ENCODE measurements at places on chromosomes 7 and 10.

DNA sequence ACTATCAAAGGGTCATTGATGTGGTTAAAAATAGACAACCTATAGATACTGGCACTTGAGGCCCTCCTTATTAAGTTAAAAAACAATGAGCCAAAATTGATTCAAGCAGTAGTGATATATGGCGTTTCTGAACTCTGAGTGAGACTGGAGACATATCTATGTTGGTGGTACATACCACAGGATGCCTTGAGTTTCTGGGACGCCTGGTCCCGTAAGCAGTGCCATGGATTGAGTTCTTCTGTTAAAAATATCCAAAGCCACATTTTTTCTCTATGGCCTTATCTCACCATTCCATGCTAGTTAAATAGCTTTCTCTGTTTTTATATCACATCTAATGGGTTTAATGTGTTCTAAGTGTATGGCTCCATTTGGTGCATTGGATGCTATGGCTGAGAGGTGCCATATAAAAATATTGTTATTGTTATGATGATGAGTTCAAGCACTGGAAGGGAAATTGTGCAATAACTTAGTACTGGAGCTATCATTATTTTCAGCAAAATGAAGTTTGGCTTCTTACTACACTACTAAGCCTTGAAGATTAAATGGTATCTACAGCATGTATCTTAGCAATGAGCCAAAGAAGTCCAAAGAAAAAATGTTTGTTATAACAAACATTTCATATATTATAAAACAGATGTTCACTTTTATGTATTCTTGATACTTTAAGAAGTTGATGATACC, 713.9 kb downstream of the SUGCT start:
- DNase-seq: no peak

- DNase-seq: no peak
Measured at GRCh38 chr10:55631071-55631654, 729.9 kb downstream of the ZWINT start.

- DNase-seq: no peak
Measured at GRCh38 chr7:112162142-112162766, 43.9 kb downstream of the DOCK4 start.

DNA sequence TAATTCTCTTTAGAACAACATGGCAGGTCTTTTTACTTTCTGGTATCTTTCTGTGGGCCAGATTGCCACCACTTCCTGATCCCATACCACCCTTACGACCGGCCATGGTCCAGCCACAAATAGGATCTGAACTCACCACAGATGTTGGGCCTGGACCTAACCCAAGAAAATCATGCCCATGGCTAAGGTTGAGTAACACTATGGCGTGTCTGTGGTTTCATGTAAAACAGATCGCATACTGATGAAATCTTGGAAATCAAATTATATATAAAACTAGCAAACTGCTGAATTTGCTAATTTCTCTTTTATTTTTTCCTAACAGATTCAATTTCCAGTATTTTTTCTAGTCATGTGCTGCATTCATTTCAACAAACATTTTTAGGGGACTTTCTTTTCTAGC, 77.2 kb downstream of the CH25H start:
- DNase-seq: no peak

DNA sequence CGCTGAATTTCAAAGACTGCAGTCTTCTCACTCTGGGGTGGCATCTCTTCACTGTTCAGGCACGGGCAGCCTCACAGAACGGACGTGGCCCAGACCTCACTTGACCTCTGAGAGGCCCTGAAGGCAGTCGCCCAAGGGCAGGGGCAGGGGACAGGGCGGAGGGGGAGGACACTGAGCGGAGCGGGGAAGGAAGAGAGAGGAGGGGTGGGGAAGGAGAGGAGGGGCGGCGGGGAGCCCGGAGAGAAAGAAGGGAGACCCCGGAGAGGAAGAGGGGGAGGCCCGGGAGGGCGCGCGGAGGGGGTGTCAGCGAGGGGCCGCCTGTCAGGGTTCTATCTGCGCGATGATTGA, 58.7 kb upstream of the COMTD1 start:
- no peak for DNase-seq

DNA sequence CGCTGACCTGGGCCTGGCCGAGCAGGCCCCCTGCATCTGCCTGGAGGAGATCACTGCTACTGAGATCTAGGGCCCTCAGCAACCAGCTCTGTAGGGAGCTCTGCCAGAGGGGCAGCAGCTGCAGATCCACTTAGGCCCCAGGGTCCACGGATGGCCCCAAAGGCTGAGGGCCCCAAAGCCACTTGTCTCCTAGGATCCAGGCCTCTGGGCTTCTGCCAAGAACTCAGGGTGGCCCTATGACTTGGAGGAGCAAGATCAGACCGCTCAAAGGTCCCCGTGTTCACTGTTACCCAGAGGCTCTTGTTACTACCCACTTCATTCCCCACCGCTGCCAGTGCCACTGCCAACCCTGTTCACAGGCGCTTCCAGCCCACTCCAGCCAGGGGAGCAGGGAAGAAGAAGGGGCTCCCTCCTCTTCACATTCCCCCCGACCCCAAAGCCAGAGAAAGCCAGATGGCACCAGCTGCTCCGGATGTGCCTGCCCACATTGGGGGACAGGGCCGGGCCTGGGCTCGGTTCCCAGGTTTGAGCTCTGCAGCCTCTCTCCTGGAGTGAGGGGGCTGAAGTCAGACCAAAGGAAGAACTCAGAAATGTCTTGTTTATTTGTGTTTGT, 7.6 kb downstream of the LZTS2 start:
- no peak for DNase-seq

DNA sequence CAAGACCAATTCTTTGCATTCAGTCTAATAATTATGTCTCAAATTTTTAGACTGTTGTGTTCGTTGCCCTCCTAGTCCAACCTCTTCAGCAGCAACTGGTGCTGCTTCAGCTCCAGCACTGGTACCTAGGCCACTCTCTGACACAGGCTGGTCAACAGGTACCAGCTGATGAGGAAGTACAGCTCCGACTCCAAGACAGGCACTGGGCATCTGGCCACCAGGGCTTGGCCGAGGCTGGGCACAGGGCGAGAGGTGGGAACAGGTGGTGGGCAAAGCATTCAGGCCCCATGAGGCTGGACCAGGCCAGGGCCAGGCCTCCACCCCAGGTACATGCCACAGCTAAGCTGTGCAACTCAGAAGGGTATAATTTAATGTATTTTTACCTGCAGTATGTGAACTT, 151.5 kb upstream of the AGR3 start:
- DNase-seq: no peak

DNA sequence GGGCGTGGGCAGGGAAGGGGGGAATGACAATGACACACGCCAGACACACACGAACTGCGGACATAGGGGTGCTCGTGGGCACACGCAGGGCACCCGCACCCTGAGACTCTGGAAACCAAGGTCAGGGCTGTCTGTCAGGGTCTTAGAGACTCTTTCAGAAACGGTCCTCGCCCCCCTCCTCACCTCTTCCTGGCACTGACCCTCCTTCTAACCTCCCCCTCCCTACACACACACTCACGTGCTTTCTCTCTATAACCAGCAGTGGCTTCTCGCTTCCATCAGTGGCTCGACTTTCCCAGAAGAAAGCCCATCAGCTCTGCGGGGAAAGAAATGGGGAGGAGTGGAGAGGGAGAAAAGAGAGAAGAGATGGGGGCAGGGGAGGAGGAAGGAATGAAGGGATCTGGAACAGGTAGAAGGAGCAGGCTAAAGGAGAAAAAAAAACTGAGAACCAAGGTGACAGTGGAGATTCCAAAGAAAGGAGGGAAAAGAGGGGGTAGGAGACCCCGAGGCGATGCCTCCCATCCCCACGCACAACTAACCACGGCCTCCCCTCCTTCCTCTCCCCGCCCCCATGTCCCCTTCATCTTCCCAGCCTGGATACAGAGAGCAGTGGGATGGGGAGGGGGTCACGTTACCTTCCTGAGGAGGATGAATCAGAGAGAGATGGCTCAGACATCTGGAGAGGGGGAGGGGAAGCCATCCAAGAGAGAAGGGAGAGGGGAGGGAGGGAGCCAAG, 1.7 kb upstream of the VGF start:
- DNase-seq: no peak

DNA sequence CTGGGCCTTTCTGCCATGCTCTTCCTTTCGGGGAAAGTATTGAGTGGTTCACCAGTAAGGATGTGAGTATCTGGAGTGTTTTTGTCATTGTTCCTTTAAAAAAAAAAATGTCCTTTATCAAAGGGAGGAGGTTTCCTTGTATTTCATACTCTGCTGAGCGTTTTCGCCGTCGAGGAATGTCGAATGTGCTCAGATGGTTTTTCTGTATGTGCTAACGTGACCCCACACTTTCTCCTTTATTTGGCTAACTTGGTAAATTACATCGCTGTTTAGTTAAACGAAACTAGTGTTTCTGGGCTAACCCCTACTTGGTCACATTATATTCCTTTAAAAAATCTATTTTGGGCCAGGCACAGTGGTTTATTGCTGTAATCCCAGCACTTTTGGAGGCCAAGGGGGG, 45.9 kb downstream of the INPP5A start:
- no peak for DNase-seq

DNA sequence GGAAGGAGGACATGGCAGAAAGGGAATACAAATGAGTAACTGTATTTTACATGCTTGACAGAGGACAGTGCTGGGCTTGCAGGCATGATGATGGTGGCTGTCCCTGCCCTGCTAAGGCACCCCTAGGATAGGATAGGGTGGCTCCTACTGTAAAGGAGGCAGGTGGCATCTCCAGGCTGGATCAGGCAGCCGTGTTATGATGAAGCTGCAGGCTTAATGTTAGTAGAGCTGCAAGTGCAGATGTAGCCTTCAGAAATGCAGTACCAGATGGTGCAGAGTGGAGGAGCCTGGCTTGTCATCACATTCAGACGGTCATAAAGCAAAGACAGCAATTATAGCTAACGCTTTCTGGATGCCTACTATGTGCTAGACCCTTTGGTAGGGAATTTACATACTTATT, 287.9 kb upstream of the PODXL start:
- no peak for DNase-seq

GRCh38 chr7:977326-978048, 2.1 kb upstream of the COX19 start:
- DNase-seq: no peak

DNA sequence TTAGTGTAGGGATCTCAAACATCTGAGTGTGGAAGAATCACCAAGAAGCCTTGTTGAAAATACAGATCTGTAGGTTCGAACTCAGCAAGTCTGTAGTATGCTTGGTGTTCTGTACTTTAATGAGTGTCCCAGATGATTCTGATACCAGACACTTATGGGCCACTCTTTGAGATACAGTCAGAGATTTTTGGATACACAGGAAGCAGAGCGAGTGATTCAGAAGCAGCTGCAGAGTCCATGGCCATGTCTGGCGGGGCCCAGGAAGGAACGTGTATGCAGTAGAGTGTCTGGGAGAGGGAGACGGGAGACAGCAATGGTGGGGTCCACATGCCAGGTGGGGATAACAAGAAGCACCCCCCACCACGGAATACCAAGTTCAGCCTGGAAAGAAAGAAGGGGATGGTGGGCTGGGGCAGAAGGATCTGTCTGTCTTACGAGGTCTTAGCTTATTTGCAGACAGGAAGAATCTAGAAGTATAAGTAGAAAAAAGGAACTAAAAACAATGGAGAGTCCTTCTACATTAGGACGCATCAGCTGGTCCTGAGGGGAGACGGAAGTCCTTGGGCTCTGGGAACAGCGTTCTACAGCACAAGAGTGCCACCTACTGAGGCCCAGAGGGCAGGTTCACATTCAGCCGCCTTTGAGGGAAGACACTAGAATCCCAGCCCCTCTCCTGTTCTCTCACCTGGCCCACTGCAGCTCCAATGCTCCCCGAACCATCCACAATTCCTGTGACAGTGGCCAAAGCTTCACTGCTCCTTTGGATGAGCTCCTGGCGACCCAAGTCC, 55.4 kb downstream of the SLC37A3 start:
- no peak for DNase-seq

DNA sequence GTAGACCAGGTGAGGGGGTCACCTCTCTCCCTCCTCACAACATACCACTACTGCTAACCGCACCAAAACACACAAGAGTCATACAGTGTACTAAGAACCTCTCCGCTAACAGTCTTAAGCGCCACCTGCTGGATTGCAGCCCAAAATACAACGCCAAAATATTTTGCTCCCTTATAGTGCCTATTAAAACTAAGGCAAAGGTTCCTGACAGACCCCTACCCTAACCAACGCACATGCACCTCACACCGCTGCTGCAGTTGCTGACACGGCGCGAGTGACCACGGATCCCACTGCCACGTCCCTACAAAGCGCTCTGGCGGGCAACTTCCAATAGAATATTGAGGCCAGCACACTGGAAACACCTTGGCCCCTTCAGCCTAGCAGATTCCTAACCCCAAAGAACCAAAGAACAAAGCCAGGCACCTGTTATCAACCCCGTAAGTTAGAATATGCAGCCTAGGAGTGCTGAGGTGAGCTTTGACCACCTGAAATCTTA, 563.6 kb upstream of the SEMA3D start:
- no peak for DNase-seq

DNA sequence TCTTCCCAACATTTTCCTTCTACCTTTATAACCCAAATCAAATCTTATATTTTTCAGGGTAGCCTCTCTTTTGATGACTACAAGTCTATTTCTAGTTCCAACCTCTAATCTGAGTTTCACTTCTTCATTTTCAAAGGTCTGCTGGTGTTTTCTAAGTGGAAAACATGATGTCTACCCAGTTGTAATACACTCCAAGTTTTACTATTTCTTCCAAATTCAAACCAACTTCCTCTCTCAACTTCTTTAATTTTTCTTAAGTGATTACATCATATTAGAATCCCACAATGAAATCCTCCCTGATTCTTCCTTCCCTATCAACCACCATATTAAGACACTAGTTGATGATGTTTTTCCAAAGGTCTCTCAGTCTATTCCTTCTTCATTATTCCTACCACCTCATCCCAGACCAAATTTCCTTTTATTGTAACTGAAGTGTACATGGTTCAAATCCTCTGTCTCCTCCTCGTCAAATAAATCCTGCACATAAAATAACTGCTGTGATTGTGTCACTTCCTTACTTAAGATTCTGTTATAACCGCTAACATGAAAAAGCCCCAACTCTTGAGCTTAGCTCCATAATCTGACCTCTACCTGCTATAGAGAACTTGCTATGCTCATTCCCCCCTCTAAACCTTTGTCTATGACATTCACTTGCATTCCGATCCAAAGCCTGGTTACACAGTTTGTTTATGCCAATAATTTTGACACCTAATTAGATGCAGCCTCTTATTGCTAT, 12.7 kb downstream of the TAS2R38 start:
- no peak for DNase-seq

DNA sequence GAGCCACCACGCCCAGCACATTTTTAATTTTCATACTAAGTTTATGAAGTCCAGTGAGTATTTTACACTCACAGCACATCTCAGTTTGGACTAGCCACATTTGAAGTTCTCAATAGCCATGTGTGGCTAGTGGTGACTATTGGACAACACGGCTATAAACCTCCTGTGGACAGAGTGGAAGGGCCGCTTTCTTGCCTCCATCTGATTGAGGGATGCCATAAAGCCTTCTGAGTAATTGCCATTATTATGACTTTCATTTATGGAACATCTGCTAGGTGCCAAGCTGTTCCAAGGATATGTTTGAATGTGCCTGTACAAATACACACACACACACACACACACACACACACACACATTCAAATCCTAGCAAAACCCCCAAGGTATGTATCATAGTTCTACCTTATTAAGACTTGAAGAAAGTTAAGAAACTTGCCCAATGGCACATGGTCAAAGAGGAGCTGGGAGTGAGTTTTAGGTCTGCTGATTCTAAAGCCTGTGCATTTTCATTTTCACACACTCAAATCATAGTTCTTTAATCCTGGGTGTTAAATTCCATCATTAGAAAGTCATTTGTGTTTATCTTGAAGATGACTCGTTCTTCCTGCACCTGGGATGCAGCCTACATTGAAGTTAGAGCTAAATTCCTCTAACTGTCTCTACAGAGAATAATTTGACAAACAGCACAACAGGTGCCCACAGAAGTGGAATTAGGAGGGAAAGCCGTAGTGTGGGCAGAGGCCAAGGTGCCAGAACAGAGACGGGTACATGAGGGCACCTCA, 143.3 kb downstream of the PKD1L1 start:
- DNase-seq: no peak

Measured in NCI-H1436 treated with DMSO at 0.1 percent for 48 hours (cell line).